ENCODE measurements at places on chromosomes 3 and 15.

GRCh38 chr3:147002721-147003120 lies 397.6 kb upstream of the PLSCR5 start:
- no peak for DNase-seq

- peak; percentile 73 for DNase-seq
These were observed 288.6 kb downstream of the CLSTN2 start for GRCh38 chr3:140223631-140224030.

DNA sequence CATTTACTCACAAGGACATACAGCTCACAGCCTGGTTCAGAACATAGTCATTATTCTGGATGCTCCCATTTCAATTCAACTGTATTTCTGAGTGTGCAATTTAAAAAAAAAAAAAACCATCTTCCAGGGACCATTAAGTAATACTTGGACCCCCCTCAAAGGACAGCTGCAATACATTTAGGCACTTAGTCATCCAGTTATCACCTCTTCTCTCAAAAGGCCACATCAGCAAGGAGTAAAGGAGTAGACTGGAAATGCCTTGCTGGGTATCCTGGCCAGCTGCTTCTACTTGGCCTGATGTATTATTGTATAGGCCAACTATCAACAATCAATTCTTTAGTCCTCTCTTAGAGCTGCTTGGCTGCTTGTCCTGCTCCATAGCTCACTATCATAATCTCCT lies 211.4 kb upstream of the SETMAR start:
- no peak for DNase-seq

GRCh38 chr15:67024314-67024997 lies 40.9 kb upstream of the SMAD3 start:
- peak; percentile 79 for DNase-seq

- DNase-seq: no peak
These were observed 29.6 kb downstream of the SFMBT1 start for GRCh38 chr3:53016236-53016635.

GRCh38 chr3:12098400-12098799 lies 60.3 kb downstream of the TIMP4 start:
- DNase-seq: no peak

Measured in islet precursor cell (in vitro differentiated cells).